ENCODE measurements at places on chromosomes 3 and 15.
A peak's percentile ranks its signal among the peaks of the same experiment; 100 is the strongest.

DNA sequence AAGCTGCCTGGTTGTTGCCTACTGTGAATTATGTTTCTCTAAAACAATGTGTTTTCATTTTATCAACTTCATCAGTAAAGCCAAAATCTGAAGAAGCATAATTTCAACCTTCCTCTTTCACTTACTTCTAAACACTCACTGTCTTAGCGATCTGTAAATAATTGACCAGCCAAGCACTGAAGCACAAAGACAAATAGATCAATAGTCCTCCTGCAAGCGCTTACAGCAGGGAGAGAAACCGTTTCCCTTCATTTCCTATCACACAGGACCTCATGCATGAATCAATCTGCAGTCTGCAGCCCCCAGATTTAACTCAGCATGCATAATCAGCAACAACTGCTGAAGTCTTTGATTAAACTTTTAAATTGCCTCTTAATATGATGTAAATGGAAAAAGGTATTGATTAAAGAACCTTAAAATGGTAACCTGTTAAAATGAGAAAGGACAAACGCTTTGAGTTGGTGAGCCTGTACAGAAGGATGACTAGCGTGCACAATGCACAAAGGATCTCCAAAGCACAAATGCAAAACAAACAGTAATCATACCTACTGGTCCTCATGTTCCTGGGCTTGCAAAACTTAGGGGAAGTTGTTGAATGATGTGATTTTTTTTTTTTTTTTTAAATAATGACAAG is 370.2 kb upstream of the ZNF385D start:
- no peak for DNase-seq

- peak; percentile 39 for DNase-seq
Observed at GRCh38 chr15:74816624-74817369, 4.2 kb downstream of the LMAN1L start.

GRCh38 chr3:23921052-23921511 is 4.2 kb downstream of the RPL15 start:
- DNase-seq: no peak

DNA sequence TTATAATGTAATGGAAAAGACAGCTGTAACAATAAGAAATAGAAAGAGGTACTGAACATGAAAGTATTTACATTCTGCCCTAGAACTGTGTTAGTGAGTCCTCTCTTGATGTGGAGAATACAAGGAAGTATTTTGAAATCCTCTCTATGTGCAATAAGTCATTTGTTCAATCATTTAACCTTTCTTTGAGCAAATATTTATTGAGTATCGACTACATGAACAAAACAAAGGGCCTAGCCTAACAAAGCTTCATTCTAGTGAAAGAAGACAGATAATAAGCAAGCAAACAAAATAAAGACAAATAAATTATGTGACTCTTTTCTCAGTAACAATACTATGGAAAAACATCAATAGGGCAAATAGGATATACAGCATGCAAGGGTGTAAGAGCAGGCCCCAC is 354.9 kb upstream of the ATP11B start:
- DNase-seq: peak; percentile 71

DNA sequence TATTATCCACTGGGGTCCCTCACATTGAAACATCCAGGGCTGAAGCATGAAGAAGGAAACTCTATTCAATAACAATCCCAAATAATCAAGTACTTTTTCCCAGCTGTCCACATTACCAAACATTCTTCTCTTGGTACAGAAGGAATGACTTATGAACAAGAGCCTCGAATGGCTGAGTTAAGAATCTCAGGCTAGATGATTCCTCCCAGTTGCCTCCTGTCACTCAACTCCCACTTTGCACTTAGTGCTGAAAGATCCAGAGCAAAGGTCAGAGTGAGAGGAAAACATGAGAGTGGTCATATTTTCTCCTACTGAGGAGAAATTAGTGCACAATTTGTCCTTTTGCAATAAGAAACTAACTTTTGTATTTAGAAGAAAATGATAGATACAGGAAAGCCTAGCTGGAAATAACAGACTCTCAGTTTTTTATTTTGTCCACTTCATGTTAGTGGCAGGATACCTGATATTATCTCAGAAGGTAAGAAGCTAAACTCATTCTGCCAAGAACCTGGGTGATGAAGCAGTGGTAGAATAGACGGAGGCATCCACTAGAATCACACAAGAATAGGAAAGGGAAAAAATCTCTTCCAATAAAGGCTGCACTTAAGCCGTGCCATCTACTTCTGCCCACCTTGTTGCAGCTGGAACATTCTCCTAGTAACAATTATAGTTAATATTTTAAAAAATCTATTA is 46.2 kb downstream of the GADL1 start:
- DNase-seq: no peak

DNA sequence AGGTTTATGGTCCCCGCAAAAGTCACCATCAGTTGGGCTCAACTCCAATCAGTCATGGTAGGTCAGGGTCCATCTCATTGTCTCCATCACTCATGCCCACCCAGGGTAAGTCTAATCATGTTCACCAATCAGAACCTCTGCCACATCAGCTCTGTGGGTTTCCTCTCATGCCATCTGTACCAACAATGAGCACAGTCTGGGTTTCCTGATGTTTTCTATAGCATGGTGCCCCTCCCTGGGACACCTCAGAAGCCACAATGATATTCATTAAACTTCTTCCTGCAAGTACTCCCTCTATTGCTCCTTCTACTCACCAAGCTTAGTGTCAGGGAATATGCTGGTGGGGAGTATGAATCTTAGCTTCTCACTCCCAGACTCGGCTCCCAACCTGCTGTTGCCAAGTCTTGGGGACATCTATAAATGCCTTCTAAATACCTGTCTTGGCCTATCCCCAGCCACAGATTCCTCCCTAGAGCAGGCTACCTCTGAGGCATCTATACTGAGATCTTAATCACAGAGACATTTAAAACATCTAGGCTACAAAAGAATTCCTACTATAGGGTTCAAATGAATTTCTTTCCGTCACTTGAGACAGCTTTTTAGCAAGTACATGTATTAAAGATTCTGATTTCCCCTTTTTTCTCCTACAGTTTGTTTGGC is 5.0 kb upstream of the CCR2 start:
- DNase-seq: no peak

DNA sequence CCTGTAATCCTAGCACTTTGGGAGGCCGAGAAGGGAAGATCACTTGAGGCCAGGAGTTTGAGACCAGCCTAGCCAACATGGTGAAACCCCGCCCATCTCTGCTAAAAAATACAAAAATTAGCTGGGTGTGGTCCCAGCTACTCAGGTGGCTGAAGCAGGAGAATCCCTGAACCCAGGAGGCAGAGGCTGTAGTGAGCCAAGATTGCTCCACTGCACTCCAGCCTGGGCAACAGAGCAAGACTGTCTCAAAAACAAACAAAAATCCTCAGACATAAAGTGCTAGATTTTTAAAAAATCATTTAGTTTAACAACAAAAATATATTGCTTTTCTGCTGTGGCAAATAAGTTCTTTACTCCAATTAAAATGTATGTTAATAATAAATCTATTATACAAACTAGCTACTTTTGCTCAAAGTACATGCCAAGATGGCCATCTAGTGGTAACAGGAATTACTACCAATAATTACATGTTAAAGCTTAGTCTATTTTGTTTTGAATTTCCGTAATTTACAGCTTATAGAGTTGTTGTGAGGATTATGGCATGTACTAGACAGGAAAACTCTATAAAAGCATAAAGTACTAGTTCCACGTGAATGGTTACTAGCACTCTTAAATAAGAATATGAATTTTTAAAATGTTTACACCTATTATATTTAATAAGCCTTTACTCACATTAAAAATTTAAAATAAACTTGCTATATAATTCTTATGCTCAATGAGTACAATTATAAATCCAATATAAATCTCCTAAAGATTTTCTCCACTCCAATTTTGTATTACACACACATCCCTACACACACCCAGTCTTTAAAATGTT is 39.0 kb downstream of the GABPB1 start:
- peak; percentile 32 for DNase-seq

- no peak for DNase-seq
Observed at GRCh38 chr3:194622621-194623340, 10.4 kb downstream of the TMEM44 start.
